Amniotic stem cell (primary cell): ENCODE measurements at places on chromosomes 12 and 14.
A peak's percentile ranks its signal among the peaks of the same experiment; 100 is the strongest.

- no peak for DNase-seq
These were observed 319.9 kb downstream of the KCNC2 start for GRCh38 chr12:74889563-74890236.

DNA sequence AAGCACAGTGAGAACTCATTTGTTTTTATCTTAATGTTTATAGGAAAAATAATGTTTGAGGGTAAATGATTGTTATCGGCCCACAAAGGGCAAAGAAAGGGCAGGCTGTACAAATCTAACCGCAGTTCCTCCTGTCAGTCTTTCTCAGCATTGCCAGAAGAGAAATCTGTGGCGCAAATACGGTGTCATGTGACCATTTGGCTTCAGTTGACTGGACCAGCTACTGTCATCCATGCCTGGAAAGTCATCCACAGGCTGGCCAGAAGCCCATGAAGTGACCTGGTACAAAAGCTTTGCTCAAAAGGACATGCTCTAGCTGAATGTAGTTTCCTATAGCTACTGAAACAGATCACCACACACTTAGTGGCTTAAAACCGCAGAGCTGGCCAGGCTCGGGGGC is 43.6 kb downstream of the HCAR2 start:
- no peak for DNase-seq

GRCh38 chr14:55752580-55753390 is 172.8 kb downstream of the KTN1 start:
- no peak for DNase-seq

DNA sequence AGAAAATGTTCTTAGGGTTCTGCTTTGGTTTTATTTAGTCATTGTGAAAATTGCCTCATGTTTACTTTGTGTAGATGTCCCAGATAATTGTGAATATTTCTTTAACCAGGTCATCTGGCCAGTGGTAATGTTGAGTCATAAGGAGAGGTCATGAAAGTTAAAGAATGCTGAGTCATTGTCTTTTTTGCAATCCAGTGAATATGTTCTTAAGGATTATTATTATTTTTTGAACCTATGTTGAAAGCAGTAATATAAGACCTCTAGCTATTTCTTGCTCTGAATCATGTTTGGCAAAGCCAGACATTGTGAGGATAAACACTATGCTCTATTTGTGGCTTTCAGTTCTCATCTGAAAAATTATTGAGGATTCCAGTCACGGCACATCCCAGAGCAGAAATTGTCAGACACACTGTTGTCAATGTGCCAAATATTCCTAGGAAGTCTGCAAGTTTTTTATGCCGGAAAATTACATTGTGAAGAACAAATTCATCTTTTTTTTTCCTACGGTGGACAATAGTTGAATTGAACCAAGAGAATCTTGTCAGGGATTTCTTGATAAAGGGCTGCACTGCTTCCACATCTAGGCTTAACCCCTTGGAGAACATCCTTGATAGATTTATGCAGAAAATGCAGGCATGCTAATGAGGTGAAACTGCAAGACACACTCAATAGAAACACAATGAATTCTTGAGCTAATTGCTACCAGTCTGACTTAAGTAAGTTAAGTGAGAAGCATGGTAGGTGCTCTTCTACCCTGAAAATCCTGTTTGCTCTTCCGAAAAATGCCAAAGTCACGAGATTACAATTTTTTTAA is 369.6 kb downstream of the ATP23 start:
- peak; percentile 95 for DNase-seq

- DNase-seq, result no peak
These were observed 32.4 kb downstream of the IQSEC3 start for GRCh38 chr12:98924-99352.

DNA sequence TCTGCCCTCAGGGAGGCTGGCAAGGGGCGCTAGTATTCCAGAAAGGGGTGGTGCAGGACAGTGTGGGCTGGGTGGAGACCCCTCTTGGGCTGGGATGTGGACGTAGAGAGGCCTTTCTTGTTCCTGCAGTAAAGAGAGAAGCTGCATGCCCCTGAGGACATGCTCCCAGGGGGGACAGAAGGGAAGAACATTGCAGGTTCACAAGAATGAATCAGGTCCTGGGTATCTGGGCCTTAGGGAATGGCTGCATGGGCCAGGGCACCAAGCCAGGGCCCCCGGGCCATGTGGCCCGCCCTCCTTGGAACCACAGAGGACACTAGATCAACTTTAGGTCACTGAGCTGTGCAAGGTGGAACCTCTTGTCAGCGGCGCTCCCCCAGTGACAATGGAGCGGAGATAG is 51.8 kb downstream of the ZNF664 start:
- peak; percentile 0 for DNase-seq

- DNase-seq, result no peak
These were observed 64.5 kb downstream of the PTCSC3 start for GRCh38 chr14:36111822-36112583.

GRCh38 chr12:20140751-20141150 is 227.6 kb upstream of the PDE3A start:
- DNase-seq, result no peak
